ENCODE measurements at places on chromosomes 7 and 10.
A peak's percentile ranks its signal among the peaks of the same experiment; 100 is the strongest.

- DNase-seq, result peak; percentile 48
These were observed 24.8 kb upstream of the FFAR4 start for GRCh38 chr10:93541402-93542357.

DNA sequence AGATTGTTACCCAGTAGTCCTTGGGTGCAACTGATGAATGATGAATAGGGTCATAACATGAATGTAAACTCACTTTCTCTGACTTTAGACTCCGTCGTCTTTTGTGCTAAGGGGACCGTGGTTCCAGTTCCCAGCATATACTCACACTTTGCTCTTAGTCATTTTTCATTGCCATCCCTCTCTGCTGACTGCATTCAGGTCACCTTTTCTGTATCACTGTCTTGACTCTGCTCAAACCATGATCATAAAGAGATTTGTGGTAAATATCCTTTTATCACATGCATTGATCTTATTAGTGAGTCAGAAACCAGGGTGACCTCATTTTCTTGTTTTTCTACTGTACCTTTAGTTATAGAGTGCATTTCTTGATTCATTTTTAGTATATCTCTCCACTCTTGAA, 141.1 kb upstream of the AGR3 start:
- no peak for DNase-seq

GRCh38 chr10:130337696-130338635, 201.8 kb downstream of the GLRX3 start:
- no peak for DNase-seq

DNA sequence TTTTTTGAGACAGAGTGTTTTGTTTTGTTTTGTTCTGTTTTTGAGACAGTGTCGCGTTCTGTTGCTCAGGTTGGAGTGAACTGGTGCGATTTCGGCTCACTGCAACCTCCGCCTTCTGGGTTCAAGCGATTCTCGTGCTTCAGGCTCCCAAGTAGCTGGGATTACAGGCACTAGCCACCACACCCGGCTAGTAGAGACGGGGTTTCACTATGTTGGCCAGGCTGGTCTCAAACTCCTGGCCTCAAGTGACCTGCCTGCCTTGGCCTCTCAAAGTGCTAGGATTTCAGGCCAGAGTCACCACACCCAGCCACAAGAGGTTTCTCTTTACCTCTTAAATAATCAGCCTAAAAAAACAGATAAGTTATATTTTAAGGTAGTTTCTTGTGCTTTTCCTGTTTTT, 8.7 kb upstream of the ARHGAP12 start:
- no peak for DNase-seq

- DNase-seq, result no peak
These were observed 290.3 kb upstream of the NFE2L3 start for GRCh38 chr7:25861601-25862260.

GRCh38 chr7:43362652-43363034, 220.3 kb upstream of the STK17A start:
- DNase-seq, result peak; percentile 0

All from kidney capillary endothelial cell (primary cell).